NCI-H69 (cell line): ENCODE measurements at places on chromosomes 16 and 17.

GRCh38 chr16:86251682-86252081 is 258.6 kb upstream of the FOXF1 start:
- DNase-seq, result no peak

DNA sequence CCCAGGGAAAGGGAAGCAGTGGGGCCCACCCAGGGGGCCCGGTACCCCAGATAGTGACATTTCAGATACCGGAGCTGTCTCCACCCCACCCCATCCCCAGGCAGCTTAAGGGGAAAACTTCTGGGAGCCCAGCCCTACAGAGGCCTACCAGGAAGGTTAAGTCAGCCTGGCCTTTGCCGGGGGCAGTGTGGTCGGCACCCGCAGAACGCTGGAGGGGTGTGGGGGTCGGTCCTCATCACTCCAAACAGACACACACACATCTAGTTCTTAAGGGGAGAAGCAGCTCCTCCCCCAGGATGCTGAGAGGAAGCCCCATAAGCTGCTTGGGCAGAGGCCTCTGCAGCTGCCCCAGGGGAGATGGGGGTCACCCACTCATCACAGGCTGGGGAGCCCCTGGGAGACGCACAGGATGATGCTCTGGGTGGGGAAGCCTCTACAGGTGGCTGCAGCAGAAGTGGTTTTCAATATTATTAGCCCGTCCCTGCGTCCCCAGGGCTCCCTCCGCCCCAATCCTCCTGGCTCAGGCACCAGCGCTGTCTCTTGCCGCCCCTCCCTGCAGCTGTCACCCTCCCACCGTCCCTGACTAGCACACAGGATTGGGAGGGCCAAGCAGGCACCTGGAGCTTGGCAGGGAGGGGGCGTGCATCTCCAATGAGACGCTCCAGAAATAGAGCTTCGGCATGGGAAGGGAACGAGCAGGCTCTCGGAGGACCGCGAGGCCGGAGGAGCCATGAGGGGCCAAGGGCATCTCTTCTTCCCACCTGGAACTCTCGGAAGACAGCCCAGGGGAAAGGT is 1.4 kb upstream of the ABR start:
- DNase-seq, result peak; percentile 59

GRCh38 chr16:12272264-12272663 is 295.7 kb downstream of the SNX29 start:
- DNase-seq, result no peak

DNA sequence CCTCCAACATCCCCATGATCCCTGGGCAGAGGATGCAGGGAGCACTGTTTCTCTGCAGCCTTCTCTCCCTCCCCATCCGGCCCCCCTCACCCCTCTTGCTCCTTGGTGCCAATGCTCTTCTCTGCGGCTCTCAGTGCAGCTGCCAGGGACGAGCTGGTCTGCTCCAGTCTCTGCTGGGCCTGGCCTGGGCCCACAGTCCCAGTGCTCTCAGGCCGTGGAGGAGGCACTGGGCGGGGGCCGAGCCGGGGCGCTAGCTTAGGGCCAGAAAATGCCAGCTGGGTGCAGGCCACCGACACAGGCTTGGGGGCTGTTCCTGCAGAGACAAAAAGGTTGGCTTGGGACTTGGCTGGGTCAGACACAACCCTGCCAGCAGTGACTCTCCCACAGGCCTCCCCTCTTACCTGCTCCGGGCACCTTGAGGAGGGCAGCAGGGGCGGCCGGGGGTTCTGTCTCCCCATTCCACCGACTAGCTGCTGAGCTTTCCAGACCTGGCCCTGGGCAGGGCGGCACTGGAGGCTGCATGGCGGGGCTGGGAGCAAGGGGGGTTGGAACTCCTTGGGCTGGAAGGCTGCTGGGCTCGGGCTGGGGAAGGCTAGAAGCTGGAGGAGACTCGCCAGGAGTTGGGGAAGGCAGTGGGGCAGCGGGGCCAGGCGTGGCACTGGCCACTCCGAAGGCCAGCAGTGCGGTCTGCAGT is 13.8 kb downstream of the CASKIN2 start:
- DNase-seq, result no peak

- DNase-seq, result no peak
These were observed 8.8 kb upstream of the ABCA8 start for GRCh38 chr17:68963958-68964357.

GRCh38 chr17:77827039-77827438 is 131.5 kb upstream of the TNRC6C start:
- DNase-seq, result no peak
